Stimulated activated CD8-positive, alpha-beta memory T cell treated with anti-CD3 and anti-CD28 coated beads, Interleukin-2, amount 100 ng/mL, for 1 hour (primary cell): ENCODE measurements at places on chromosomes 1 and 21.

DNA sequence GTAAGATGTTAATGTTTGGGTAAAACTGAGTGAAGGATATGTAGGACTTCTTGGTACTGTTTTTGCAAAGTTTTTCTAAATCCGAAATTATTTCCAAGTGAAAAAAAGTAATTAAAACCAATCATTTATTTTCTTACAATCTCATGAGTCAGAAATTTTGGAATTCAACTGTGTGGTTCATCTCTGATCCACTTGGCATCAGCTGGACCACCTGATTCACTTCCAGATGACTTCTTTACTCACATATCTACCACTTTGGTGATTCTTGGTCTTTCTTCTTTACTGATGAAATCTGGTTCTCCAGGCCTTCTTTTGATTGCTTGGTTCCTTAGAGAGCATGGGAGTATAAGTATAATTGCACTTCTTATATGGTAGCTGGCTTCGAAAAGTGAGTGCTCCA is 254.9 kb upstream of the CACYBP start:
- DNase-seq: no peak

- no peak for DNase-seq
Observed at GRCh38 chr21:24050231-24050630, 1557.0 kb downstream of the MRPL39 start.

DNA sequence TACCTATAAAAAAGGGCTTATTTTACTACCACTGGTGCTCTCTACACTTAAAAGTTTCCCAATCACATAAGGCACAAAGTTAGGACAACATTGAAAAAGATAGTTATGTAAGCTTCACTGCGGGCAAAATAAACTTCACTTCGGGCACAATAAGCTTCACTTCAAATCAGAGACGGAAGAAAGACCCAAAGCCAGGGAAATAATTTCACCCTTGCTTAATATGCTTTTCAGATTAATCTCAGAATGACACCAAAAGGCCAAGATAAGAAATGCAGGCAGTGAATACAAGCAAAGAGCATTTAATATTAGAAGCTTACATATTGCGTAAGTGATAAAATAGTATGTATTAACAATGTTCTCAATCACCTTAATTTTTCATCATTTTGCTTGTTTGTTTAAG is 444.2 kb downstream of the SETD4 start:
- DNase-seq: no peak

DNA sequence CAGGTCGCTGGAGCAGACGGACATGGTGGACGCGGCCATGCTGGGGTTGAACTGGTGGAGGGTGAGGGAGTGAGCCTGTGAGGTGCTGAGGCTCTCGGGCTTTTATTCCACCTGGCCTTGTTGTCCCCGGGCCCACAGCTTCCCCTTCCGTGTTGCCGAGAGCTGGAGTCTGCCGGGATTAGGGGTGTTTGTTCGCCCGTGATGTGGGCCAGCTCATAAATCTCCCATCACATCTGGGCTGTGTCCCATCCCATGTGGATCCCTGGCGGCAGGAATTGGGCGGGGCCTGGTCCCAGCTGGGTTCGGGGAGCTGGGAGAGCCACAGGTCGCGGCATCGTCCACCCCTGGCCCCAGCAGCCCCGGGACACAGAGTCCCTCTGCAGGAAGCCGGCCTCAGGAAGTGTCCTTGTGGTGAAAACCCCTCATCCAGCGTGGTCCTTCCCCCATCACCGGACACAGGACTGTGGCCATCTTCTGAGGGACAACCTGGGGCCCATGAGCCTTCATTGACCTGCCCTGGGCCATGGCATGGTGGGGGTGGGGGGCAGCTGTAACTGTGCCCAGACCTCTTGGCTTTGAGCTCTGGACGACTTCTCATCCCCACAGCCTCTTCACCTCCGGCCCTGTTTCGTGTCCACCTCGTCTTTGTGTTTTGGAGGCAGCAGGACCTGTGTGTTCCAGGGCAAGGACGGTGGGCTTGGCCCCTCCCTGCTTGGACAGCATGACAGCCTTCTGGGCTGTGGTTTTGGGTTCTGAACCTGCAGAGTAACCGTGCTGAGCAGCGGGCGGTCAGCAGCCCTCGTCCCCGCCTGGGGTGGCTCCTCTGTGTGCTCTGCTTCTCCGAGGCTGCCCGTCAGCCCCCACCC is at the start of gene KRTAP10-6:
Gene KRTAP10-6, minus strand, starts transcription at position 60 of the 866 bp plus-strand sequence. Its CDS starts 21 bp downstream, at position 39.
- no peak for DNase-seq

DNA sequence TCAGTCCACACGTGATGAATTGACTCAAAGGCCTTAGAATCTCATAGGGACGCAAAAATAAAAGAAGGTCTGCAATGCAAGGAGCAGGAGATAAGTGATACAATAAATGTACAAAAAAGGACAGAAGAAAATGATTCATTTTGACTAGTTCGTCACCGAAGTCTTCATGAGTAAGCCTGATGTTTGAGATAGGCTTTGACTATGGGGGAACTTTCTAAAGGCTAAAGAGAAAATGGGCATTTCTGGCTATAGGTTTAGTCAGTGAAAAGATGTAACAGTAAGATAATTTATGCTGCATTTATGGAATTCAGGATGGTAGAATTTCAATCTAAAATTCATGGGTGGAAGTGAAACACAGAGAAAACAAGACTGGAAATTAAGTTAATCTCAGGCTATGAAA is 163.0 kb downstream of the ADGRL4 start:
- no peak for DNase-seq

- no peak for DNase-seq
Observed at GRCh38 chr1:163712321-163712720, 390.6 kb downstream of the NUF2 start.

- DNase-seq: no peak
Observed at GRCh38 chr21:45207839-45208626, 79.7 kb downstream of the POFUT2 start.

- no peak for DNase-seq
Observed at GRCh38 chr1:159802111-159802510, at the start of gene FCRL6. Gene FCRL6, plus strand, starts transcription at chr1:159802360. Its CDS starts 65 bp downstream, at chr1:159802425.

DNA sequence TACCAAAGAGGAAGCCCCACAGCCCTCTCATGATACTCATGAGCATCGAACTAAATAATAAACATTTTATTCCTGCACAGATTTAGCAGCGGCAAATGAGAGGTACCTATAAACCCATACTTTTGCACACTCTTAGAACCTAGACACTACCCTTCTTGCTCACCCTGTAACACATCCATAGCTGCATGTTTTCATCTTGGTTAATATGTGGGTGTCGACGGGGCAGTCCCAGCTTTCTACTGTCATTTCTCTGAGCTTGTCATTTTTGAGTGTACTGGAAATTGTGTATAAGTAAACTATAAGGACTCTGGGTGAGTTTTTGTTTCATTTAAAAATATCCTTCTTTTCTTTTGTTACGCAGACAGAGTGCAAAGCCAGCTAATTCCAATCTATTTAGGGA is 25.5 kb downstream of the OVGP1 start:
- DNase-seq: no peak

DNA sequence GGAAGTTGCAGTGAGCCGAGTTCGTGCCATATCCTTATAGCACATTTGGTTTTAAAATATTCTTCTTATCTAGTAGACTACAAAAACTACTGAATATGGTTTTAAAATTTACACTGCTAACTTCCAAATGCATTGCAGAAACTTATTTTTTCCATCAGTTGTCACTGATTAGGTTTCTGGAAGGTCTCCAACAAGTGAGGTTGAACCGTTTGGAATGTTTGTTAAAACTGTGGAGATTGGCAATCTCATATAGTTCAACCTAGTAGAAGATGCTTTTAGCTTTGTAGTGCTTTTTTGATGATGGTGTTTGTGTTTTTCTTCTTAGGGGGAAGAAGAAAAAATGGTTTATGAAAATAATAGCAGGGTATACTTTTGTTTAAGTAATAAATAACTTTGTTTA is 12.9 kb downstream of the CENPF start:
- no peak for DNase-seq

GRCh38 chr1:43660355-43660754 is 10.4 kb downstream of the KDM4A start:
- no peak for DNase-seq

- DNase-seq: no peak
Observed at GRCh38 chr1:175548774-175549173, 194.6 kb downstream of the TNR start.

DNA sequence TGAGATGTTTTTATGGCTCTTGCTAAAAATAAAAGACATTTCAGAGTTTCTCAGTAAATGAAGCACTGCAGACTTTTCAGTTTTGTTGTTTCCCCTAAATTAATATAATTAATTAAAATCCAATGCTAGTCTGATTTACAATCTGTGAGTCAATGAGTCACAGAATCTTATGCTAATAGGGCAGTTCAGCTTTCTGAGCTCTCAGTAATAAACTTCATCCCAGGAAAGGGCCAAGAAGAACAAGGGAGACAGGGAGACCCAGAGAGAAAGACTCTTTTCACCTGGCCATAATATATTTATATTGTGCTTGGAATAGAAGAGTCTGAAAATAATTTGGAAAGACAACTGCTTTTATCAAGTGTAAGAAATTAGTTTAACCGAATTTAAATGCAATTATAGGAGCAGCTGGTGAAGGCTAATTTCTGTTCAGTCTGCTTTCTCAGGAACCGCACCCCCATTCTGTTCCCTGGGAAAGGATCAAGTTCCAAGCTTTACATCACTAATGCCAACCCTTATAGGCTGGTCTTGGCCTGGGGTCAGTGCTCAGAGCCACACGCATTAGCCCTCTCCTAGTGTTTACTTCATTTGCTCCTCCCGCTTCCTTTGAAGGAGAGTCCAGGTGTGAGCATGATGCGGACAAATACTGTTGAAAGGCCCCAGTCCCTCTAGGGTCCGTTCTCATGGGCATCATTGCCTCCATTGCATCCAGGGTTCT is 145.6 kb downstream of the ZBTB18 start:
- no peak for DNase-seq

- no peak for DNase-seq
Observed at GRCh38 chr1:6292102-6292501, 31.2 kb upstream of the GPR153 start.

GRCh38 chr1:60709426-60709825 is 372.9 kb upstream of the NFIA start:
- no peak for DNase-seq

DNA sequence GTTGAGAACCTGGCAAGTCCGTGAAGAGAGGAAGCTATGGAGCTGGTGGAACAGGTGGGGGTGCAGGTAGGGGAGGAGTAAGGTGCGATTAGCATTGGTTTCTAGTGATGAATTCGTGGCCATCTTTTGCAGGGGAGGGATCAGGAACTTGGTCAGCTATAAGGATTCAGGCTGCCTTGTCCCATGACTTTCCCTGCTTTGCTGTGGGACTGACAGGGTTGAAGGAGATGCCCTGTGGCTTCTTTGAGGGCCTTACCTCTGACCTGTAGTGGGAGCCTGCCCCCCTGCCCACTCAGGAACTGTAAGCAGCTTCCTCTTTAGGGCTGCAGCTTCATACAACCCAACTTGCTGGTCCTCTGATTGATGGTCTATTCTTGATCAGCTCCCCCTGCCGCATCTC is 84.7 kb upstream of the CD34 start:
- no peak for DNase-seq
